EH (cell line): ENCODE measurements at places on chromosomes 1 and 21.

DNA sequence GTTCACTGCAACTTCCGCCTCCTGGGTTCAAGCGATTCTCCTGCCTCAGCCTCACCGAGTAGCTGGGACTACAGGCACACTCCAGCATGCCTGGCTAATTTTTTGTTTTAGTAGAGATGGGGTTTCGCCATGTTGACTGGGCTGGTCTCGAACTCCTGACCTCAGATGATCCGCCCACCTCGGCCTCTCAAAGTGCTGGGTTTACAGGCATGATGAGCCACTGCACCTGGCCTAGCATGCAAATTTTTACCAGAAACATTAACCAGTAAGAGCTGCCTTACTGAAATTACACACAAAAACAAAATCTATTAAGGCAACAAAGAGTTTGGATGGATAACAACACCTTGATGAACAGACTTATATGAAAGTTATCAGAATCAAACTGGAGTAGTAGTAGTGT lies 12.1 kb downstream of the ZZZ3 start:
- DNase-seq: no peak

GRCh38 chr1:98906361-98906760 lies 98.3 kb downstream of the PLPPR5 start:
- no peak for DNase-seq

GRCh38 chr1:42450061-42450460 lies 5.8 kb downstream of the ZMYND12 start:
- no peak for DNase-seq

GRCh38 chr21:43609501-43610340 lies 49.6 kb downstream of the HSF2BP start:
- DNase-seq: peak; percentile 83

- DNase-seq: no peak
Observed at GRCh38 chr21:39083377-39084008, 99.8 kb downstream of the PSMG1 start.

DNA sequence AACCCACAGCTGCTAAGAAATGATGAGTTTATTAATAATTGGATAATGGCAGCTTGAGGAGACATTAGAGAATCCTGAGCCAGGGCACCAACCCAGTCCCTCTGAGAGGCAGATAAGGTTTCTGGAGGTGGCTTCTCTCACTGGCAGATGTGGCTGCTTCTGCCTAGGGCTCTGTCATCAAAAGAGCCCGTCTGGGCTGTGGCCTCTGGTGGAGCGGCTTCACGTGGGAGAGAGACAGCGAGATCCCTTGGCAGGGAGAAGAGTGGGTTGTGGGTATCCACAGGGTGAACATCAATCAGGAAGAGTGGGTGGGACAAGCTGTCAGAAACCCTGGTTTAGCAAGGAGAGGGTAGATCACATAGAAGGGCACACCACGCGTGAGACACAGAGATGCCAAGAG lies 30.0 kb downstream of the VWA5B1 start:
- DNase-seq: no peak

DNA sequence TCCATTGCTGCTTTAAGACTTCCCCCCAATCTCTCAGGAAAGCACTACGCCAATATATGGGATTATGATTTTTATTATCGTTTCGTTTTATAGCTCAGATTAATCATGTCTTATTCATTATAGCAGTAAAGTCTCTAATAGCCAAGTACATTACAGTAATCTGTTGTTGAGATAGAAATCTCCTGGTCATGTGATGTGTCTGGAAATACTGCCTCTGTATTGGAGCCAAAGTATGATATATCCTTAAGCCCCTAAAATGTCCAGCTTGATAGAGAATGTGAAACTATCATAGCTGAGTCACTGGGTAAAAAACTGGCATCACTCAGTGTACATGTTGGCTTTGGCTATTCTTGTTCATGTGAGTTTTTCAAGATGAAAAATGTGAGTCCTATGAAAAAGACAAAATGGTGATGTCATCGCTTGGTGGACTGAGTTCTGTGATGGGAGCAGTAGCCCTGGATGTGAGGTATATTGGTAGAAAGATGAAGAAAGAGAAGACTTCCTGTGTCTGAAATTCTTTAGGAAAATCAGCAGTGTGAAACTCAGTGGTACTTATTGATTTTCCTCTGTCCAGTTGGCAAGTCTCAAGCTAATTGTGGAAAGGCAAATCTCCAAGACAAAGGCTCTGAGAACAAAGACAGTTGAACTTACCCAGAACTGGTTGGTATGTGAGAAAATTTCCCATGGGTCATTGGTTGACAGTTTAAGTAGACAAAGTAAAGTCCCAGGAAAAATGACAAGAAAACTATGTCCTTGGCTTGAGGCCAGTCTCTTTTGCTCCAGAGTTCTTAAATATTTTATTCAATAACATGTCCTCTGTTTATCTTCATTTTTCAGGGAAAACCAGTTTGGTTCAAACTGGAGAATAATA lies 76.2 kb downstream of the BRINP2 start:
- no peak for DNase-seq

GRCh38 chr21:33053951-33054350 lies 16.0 kb upstream of the OLIG1 start:
- DNase-seq: no peak

GRCh38 chr1:119308130-119308700 lies 60.4 kb upstream of the HAO2 start:
- no peak for DNase-seq

- peak; percentile 78 for DNase-seq
Observed at GRCh38 chr1:21573971-21574465, 64.8 kb downstream of the ALPL start.

GRCh38 chr1:95496307-95496706 lies 262.3 kb downstream of the RWDD3 start:
- DNase-seq: no peak

DNA sequence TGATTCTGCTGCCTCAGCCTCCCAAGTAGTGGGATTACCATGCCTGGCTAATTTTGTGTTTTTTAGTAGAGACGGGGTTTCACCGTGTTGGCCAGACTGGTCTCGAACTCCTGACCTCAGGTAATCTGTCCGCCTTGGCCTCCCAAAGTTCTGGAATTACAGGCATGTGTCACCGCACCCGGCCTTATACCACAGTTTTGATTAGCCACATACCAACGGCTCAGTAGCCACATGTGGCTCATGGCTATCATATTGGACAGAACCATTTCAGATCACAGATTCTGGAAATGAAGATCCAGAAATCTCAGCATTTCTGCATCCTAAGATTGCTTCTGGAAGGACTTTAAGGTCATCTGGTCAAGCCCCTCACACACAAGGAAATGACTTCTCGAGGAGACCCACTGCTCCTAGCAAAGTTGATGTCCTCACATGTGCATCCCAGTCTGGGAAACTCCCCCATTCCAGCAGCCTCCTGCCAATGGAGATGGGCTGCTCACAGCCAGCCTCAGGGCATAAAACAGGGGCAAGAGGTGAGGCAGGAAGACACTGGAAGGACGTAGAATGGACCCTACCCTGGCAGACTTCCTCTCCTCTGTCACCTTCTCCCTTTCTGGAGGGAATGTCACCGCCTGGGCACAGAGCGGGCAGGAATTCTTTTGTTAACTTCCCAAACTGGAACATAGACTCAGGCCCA lies 17.5 kb upstream of the CITED4 start:
- no peak for DNase-seq

DNA sequence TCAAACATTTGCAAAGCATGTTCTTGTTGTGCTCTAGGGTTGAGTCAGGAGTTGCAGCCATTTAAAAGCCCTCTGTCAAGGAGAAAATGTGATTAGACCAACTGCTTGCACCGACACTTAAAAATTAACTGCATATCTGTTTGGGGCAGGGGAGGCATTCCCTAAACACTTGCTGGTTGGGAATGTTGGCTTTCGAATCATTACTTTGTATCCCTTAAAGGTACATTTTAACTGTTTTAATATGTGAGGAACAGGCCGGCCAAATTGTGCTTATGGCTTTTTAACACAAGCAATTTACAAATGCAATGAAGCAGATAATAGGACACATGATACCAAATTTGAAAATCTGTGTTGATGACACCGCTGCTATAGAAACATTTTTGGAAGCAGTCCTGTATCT lies 159.1 kb downstream of the LHX8 start:
- no peak for DNase-seq

DNA sequence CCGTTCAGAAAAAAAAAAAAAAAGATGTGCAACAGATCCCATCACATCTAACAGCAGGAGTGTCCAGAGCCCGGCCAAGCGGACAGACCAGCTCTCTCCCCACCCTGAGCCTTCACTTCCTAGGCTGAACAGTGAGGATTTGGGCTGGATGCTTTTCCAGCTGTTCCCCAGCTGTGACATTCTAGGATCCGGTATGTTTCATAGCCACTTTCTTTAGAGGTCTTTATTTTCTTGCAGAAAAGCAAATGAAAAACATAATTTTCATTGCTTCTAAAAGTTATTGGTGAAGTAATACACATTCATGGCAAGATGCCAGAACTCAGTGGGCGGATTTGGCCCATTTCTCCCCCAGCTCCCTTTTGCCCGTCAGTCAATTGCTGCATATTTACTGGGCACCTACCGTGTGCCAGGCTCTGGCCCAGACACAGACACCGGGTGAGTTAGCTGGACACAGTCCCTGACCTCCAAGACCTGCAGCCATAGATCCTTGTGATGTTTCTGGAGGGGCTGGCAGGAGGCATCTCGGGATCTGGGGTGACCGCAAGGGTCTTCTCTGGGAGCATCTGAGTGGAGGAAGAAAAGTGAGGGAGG lies 213.7 kb upstream of the VAMP3 start:
- DNase-seq: no peak

DNA sequence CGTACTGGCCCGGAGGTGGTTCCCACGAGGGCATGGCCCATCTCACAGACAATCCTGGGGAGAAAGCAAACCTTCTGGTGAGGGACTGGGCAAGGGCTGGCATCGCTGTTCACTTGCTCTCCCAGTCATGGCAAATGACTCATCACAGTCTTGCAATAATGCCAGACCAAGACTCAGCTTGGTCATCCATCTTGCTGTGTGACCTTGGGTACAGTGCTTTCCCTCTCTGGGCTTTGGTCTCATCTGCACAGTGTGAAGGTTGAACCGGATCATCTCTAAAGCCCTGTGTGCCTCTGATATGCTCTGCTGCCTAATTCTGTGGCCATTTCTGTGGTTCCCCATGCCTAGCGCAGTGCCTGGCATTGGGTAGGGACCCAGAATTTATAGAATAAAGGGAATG lies 143.6 kb upstream of the CD34 start:
- DNase-seq: peak; percentile 16

GRCh38 chr1:6414443-6414844 lies 5.3 kb downstream of the HES2 start:
- peak; percentile 63 for DNase-seq

- peak; percentile 87 for DNase-seq
Observed at GRCh38 chr1:205199090-205199930, 12.2 kb downstream of the DSTYK start.

DNA sequence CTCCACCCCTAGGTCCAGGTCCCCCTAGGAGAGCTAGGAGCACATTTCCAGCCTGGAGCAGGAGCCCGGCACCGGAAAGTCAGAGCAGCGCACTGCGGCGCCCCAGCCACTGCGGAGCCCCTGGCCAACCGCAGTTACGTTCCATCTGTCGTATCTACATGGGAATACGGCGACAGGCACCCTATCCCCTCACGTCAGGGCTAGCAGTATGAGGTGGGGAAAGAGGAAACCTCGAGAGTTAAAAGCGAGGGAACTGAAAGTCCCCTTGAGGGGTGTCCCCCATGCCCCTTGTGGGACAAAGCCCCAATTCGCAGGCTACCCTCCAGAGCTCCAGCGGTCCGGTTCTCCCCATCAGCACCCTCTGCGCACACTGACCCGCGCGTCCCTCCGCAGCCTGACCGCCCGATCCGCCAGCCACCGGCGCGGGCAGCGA lies 995 bp downstream of the COLGALT2 start:
- peak; percentile 39 for DNase-seq

- DNase-seq: peak; percentile 70
Observed at GRCh38 chr1:41486371-41487125, 2.1 kb upstream of the EDN2 start.

DNA sequence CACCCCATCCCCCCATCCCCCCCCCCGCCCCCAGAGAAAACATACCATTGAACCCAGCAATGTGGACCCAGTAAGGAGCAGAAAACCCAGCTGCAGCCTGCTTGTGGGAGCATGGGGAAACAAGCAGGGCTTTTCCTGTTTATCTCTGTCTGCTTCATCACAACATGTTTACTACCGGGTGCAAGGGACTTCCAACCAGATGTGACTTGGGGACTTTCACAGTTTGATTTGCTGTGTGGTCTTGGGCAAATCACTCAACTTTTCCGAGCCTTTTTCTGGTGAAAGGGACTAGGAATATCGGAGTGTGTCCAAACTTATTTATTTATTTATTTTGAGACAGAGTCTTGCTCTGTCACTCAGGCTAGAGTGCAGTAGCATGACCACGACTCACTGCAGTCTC lies 3.2 kb downstream of the TMCC2 start:
- DNase-seq: no peak

DNA sequence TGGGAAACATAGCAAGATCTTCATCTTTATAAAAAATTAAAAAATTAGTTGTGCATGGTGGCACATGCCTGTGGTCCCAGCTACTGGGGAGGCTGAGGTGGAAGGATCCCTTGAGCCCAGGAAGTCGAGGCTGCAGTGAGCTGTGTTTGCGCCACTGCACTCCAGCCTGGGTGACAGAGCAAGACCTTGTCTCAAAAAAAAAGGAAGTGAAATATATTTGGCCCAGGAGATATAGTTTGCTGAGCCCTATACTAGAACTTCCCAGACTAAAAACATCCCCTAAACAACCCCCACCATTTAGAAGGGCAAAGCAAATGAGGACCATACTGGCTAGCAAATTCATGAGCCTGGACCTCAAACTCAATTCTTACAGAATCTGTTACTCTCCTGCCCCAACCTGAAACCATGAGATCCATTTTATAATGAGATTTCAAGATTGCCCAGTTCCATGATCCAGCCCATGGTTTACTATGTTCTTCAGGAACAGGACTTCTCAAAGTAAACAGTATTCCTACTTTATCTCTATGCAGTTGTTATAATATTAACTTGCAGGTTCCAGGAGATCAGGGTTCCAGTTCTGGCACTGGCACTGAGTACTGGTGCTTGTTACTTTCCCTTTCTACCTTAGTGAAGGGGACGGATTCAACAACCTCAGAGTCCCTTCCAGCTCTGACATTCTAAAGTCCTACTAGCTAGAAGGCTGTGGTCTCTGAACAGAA lies 48.9 kb upstream of the TADA1 start:
- no peak for DNase-seq
